ENCODE measurements at places on chromosomes 12 and 14.

GRCh38 chr14:27566843-27567382 is 969.1 kb upstream of the NOVA1 start:
- no peak for DNase-seq

- no peak for DNase-seq
These were observed 5.8 kb downstream of the PLEKHD1 start for GRCh38 chr14:69490219-69490918.

DNA sequence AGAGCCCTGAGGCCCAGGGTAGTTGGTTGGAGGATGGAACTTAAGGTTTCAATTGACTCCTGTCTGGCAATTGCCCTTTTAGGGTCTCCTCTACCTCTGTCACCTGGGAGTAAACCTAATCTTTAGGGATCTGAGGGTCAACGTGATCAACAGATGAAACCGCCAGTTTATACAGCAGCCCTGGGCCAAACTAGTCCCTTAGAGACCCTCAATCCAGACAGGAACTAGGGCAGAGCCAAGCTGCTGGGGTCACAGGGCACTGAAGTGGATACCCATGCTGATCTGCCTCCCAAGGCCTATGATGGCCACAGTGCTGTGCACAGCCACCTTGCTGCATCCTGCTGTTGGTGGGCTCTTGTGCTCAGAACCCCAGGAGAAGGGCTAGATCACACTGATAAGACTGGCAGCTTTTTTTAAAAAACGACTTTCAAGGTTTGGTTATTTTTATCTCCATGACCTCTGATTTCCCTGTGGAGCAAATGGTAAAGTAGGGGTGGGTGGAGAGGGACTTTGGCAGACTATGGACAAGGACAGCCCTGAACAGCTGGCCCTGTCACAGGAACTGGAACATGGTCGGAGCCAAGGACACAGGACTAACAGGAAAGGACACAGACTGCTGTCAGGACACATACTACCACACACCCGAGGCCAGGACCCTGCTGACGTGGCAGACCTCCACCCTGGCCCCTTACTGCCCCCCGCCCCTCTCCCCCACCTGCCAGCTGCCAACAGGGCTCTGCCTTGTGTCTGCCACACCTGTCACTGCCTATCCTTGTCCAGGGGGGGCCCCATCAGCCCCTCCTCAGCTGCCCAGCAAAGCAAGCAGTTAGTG is 474 bp downstream of the FITM1 start:
- no peak for DNase-seq

- DNase-seq = no peak
These were observed 223.8 kb downstream of the DACT1 start for GRCh38 chr14:58861586-58861985.

- DNase-seq = no peak
These were observed 19.6 kb upstream of the ATP5MC2 start for GRCh38 chr12:53695152-53696145.

DNA sequence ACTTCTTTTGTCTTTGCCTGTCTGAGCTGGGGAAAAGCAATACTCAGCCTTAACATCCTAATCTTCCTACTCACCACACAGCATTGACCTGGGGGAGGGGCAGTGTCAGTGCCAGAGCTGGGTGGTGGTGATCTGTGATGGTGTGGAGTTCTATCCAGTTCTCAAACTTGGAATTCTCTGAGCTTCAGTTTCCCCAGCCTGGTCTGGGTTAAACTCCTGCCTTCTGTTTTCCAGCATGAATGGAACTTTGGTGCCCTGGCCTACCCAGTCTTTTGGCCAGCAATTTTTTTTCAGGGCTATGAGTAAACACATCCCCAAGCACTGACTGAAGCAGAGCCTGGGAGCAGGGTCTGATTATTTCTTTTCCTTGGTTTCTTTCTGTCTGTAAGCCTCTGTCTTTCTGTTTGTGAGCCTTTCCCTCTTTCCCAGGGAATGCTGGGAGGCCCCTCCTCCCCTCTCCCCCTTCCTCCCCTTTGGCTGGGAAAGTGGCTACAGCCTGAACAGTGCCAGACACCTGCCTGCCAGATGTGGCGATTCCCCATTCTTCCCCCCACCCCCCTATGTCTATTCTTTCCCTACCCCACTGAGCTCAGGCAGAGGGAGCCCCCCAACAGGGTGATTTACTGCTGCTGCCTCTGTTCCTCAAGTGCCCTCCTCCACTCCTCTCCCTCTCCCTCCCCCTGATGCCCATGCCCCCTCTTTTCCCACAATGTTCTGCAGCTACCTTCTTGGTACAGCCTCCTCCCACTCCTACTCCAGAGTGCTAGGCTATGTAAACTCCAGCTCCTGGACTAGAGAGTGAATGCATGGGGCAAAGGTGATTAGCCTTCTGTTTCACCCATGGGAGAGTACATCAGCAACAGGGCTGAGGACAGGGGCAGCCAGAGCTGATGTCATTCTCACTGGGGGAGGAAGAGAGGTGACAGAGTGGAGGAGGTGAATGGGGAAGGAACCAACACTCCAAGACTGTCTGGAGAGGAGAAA is 11.1 kb downstream of the GPR84 start:
- DNase-seq = no peak

GRCh38 chr12:71942703-71943102 is 4.1 kb downstream of the TPH2 start:
- no peak for DNase-seq

- no peak for DNase-seq
These were observed 45.9 kb downstream of the VWF start for GRCh38 chr12:6078398-6079096.

GRCh38 chr14:98956661-98957060 is 315.3 kb downstream of the BCL11B start:
- DNase-seq = no peak

DNA sequence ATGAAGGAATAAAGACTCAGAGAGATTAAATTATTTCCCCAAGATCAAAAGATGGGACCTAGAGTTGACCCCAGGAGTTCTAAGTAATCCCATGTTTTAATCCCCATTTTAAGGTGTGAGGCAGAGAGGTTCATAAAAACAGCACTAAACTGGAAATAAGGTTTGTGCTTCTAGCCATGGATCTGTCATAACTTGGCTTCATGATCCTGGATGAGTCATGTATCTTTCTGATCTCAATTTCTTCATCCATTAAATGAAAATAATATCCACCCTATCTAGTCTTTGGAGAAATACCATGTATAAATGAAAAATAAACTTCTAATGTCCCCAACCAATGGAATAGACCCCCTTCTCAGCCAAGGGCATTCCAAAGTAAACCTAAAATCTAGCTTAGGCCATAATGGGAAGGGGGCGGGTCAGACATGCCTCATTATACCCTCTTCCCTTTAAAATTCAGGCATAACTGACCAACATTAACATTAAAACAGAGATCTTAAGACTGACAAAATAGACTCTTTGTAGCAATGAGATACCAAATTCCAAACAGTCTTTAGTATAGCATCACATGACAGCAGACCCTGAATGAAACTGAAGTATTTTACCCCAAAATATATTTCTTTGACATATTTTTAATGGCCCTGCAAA is 47.8 kb downstream of the SLC41A2 start:
- no peak for DNase-seq

DNA sequence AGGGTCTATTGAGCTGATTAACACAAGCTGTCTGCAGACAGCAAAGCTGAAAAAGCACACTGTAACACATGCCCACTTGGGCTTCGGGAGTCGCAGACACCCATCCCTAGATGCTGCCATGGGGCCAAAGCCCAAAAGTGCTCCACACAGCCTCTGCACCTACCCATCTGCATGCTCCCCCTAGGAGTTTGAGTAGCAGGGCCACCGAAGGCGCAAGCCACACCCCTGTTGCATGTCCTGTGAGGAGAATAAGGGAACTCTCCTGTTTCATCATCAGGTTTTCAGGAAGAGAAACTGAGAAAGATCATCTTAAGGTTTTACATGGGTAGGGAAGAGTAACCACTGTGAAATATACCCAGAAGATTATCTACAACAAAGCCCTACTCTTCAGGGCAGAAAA is 5.6 kb upstream of the ST8SIA1 start:
- DNase-seq = no peak

- no peak for DNase-seq
These were observed 132.2 kb upstream of the HIF1A start for GRCh38 chr14:61563162-61563511.

DNA sequence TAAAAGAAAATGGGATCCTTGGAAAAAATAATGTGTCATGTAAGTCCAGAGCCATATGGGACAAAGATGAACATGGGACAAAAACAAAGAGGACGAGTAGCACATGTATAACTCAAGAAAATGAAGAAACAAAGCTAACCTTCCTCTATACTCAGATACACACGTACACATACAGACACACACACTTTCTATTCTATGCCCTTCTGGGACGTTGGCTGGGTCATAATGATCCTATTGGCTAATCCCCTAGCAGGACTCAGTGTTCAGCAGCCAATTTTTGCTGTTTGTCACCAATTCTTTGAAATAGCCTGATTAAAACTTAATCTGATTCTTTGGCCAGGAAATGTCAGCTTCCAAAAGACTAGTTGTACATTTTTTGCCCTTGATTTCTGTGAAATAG is 189.4 kb upstream of the FOXG1 start:
- no peak for DNase-seq

DNA sequence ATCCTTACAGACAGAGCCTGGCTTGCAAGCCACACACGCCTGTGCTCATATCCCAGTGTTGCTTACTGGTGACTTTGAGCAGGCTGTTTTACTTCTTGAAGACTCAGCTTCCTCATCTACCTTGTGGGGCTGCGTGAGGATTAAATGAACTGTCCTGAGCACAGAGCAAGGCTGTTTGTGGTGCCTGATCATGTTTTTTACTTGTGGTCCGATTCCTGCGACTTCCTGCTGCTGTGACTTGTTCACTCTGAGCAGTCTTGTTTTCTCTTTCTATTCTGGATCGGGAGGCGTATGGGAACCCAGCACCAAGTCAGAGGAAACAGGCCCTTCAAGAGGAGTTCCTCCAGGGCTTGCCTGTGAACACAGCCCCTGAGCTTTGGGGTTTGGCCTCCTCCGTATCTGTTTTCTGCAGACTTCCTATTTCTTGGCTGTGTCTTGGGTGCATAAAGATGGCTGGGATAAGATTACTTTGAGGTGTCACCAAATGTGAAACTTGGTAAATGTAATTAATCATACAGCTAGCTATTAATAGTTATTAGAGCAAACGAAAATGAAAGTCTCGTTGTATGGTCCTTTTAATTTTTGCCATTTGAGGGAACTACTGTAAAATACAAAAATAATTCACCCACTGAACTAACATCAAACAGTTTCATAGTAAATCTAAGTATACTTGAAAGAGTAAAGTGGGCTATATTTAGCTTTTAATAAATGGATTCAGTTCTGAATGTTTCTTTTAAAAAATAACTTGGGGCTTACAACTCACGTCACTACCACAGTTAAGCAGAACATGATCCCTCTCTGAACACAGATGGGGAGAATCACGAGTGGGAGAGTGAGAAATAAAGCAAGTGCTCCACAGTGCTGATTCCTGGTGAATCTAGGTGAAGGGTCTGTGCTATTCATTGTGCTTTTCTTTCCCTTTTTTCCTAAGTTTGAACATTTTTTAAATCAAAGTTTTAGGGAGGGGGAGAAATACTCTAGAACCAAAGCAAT is 251.5 kb downstream of the FOXN3 start:
- DNase-seq = no peak

GRCh38 chr12:11973396-11973795 is 97.3 kb upstream of the BCL2L14 start:
- no peak for DNase-seq

DNA sequence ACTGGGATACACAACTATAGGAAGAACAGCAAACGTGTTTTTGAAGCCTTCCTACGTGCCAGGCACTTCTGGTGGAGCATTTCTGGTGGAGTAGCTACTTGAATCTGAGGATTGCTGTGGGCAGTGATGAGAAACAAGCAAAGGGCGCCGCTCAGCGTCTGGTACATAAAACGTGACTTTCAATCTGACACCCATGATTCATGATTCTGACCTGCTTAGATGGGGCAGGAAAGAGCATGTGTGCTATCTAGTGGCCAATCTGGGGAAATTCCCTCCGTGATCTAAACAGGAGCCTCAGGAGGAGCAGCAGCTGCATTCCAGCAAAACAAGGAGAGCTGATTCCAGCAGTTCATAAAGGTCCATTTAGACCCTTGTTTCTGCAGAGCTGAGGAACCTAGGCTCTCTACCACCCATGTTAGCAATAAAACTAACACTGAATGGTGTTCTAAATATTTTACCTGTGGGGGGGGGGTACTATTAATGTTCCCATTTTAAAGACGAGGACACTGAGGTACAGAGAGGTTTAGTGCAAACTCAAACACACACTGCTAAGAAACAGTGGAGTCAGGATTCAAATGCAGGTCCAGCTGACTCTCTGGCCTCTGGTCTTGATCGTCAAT is 37.8 kb downstream of the PAH start:
- DNase-seq = no peak

- no peak for DNase-seq
These were observed 523 bp downstream of the WSB2 start for GRCh38 chr12:118060301-118061010.

Measured in activated CD4-positive, CD25-positive, alpha-beta regulatory T cell treated with anti-CD3 and anti-CD28 coated beads, Interleukin-2, amount 50 U/mL, for 16 hours (primary cell).